ENCODE measurements at places on chromosomes 2 and 18. TPM values are rescaled to one million over a fixed set of nuclear protein-coding genes. Genes with fewer than 3 reads are reported as not detected.

MAL gene
- total RNA-seq: 0.12 TPM

BOLL gene
- not detected for total RNA-seq

UCN gene
- total RNA-seq: 1.2 TPM

IL1RL2 gene
- total RNA-seq: 0.07 TPM

PJVK gene
- 1.4 TPM for total RNA-seq

Data from A549 treated with Mapracorat at 1 μM for 4 hours (cell line).